ENCODE measurements at places on chromosomes 2 and 18.

GRCh38 chr2:240632306-240632721, 7.0 kb downstream of the GPR35 start:
- peak; percentile 70 for DNase-seq

GRCh38 chr18:44579028-44579702, 101.5 kb upstream of the SETBP1 start:
- DNase-seq: no peak

DNA sequence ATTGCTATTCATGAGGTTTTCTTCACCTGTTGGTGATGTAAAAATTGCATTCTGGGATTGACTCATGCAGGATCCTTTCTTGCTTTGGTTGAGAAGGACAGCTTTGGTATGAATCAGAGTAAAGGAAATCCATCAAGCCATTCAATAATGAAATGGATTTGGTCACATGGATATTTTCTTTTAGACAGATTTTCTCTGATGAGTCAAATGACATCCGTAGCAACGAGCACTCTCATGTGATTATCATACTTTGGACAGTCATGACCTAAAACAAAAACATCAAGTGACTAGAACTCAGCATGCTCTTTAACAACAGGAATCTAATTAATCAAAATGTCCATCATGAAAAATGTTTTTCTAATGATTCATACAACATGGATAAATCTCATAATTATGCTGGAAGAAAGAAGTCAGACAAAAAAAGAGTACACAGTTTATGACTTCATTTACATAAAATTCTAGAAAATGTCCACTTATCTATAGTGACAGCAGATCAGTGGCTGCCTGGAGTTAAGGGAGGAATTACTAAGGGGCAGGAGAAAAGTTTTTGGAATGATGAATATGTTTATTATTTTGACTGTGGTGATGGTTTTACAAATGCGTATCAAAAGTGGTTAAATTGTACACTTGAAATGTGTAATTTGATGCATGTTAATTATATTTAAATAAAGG, 30.7 kb downstream of the TRAK2 start:
- DNase-seq: no peak

DNA sequence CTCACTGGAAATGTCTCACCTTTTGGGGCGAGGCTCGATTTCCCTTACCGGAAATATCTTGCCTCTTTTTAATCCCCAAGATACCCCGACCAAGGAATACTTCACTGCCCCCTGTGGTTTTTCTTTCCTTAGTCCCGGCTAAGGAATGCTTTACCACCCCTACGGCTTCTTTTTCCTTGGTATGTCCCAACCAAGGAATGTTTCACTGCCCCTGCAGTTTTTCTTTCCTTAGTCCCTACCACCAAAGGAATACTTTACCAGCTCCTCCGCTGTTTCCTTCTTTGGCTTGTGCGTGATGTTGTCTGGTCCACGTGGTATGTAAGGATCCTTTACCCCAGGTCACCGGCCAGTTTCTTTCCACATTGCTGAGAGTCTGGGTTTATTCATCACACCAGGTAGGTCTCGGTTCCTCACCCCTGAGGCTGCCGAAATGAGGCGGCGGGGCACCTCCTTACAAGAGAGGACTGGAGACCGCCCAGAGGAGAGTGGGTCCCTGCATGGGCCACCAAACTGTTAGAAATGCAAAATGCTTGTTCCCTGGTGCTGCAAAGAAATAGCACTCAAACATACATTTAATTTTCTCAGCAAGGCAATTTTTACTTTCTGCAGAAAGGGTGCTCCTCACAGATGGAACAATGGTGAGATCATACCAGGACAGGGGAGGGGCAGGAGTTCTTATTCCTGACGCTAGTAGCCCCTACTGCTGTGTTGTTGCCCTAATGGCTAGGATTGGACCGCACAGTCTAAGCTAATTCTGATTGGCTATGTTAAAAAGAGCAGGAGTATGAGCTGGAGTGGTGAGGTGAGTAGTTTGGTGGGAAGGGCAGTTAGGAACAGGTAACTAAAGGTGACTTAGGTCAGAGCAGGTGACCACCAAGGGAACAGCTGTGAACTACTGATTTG, 33.4 kb upstream of the CLASP1 start:
- no peak for DNase-seq

DNA sequence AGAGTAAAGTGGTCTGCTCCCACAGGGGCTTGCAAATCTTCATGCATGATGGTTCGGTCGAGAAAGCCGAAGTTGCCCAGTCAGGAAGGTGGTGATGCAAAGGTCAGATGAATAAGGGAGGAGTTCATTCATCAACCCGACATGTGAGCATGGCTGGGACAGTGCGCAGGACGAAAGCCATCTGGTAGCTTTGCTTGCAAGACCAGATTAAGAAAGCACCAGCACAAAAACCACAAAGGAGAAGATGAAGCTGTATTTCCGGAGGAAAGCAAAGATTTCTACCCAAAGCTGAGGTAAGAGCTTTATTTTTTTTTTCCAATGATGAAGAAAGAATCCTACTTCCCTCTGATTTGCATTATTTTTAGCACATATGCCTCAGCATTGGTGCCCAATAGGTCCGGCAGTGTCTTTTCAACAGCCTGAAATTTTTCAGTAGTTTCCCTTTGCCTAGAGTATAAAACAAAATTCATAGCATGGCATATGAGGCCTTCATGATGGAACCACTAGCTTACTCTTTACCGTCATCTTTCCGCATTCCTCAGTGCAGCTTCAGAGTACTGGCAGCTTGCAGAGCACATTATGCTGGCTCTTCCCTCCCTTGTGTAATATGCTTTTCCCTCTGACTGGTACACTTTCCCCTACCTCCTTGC, 112.0 kb upstream of the THOC1 start:
- no peak for DNase-seq

GRCh38 chr2:65231892-65232477, 4.4 kb downstream of the ACTR2 start:
- DNase-seq: no peak

- no peak for DNase-seq
These were observed 6.7 kb upstream of the ESPNL start for GRCh38 chr2:238093181-238094140.

DNA sequence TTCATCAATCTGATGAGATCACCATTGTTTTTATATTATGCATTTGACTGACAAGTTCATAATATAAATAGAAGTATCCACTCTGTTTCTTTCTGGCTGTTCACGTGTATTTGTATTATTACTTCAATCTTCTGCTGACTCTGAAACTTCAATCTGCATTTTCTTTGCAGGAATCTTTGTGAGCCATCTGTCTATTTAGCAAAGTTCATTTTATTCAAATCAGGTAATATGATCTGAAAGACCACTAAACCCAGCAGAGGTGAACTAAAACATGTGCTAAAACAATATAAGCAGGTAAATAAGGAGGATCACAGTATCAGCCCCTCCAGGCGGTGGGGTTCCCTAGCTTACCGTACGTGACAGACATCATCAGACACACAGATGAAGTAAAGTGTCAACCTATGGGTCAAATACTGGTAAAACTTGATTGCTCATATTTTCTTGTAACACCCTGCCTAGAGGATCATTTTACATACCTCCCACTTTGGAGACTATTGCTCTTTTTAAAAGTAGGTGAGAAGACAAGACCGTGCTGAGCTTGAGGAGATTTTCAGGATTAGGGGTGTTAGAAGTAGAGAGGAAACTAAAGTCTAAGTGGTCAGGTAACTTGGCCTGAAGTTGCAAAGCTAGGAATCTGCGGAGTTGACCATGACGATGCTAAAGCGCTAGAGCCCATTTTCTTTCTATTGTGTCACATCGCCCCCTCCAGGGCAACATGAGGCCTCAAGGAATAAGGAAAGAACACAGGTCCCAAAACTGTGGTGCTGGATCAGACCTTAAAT, 9.0 kb downstream of the DTNB start:
- DNase-seq: no peak

GRCh38 chr2:104412384-104412783, 441.5 kb upstream of the POU3F3 start:
- DNase-seq: no peak

DNA sequence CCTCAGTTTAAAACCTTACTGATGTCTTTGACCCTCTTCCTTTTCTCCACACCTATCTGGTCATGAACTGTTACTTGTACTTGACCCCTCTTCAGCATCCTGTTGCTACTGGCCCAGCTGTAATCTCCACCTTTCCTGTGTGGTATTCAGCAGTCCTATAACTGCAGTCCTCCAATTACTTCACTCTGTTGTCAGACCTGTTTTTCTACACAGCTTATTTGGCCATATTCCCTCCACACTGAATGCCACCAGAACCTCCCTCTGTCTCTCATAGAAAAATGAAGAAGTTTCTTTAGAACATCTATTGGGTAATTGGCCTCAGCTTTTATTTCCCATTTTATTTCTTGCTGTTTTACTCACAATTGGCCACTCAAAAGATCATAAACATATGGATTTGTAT, 155.4 kb downstream of the ASXL3 start:
- DNase-seq: no peak

- no peak for DNase-seq
These were observed 3.9 kb upstream of the SRBD1 start for GRCh38 chr2:45614871-45615415.

- no peak for DNase-seq
These were observed 343.8 kb downstream of the CYRIA start for GRCh38 chr2:16321872-16322271.

- no peak for DNase-seq
These were observed 6.3 kb upstream of the HDAC4 start for GRCh38 chr2:239407112-239407511.

DNA sequence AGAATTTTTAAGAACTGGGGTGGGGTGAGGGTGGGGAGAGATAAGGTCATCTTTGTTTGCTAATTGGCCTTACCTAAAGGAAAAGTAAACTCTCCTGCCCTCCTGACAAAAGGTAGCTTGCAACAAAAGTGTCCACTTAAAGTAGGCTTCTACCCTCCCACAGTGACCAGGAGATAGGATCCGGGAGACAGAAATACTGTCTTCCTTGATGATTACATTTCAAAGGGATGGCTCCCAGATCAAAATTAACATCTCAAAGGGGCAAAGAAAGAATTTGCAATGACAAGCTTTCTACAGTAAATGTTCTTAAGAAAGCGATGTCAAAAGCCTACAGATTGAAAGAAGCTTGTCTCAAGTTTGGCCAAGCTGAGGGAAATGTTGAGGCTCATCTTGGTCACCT, 775.3 kb downstream of the CPS1 start:
- DNase-seq: no peak

- DNase-seq: no peak
These were observed 13.0 kb upstream of the LBH start for GRCh38 chr2:30218338-30218713.

DNA sequence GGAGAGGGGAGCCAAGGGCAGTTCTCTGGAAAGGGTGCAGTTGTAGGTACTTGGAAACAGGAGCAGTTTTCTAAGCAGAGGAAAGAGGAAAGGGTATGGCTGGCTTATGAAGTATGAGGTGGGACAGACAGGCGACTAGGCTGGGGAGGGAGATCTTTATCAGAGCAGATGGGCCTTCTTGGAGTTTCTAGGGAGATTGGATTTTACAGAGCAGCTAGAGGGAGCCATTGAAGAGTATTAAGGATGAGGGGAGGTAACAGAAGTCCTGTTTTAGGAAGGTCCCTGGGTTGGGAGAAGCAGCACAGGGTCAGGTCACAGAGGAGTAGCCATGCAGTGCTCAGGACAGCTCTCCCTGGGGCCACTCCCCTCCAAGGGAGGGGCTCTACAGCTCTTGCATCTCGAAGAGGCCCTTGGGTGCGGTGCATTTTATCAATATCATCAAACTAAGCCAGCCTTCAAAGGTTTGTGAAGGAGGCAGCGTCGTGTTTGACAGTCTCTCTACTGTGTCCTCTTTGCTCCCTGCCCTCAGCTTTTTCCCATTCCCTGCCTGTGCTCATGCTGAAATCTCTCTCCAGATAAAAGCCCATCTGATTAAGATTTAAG, 154.3 kb downstream of the SETBP1 start:
- DNase-seq: no peak

DNA sequence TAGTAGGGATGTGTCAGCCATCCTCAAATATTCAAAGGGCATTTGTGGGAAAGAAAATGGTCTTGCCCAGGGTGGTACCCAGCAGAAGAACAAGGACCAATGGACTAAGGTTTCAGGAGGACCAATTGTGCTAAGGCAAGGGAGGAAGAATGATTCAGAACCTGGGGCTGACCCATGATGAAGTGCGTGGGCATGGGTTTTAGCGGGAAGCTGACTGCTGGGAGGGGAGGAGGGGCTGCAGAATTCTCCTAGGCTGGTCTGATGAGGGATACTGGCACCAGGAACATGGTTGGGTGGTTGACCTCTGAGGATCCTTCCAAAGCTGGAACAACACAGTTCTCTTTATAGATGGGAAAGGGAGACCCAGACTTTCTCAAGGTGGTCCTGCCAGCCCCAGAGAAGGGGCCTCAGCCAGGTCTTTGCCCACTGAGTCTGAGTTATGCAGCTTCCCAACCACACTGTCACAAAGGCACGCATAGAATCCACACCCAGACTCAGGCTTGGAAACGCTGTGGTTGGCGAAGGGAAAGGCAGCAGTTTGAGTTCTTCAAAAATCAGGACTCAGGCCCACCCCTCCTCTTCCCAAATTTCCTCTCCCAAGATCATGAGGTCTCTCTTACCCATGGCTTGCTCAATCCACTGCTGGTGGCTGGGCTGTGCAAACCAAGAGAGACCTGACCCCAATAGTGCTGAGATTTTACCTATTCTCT, 37.3 kb downstream of the MARCO start:
- DNase-seq: peak; percentile 53

GRCh38 chr2:85792783-85793441, 39.1 kb downstream of the ATOH8 start:
- no peak for DNase-seq

DNA sequence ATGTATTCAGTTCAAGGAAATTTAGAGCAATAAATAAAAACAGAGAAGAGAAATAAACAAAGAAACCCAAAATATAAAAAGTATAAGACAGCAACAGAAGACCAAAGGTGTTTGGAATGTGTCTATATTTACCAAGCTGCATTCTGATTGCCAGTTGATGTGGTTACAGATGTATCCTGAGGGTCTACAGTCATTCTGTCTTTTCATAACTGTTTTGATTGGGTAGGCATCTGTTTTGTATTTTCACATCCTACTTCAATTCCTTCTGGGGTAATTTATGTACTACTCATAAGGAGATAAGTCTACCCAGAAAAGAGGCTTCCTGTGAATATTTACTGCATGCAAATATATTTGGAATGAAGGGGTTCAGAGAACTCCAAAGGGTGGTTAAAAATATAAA, 596.8 kb upstream of the GCFC2 start:
- no peak for DNase-seq

DNA sequence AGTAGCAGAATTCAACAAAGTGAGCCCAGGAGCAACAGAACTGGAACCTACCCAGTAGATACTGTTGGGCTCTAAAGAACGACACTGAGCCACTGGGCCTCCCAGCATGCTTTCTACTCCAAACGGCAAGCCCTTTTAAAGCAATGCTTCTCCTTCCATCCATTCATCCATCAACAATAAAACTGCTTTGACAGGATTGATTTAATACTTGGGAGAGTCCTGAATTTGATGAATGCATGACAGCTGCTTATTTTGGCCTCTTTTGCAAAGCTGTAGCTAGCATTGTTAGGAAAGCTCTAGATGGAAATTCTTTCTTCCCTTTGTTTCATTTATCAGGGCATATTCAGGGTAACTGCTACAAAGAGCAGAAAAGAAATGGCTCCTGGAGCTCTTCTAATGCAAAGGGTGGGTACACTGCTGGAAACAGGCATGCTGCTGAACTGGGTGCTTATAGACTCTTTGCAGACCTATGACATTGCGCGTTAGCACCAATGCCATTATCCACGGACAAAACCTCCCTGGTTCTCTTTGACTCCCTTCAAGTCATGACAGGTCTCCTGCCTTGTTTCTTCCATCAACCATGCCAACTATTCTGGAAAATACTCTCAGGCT, 138.4 kb upstream of the HNRNPA3 start:
- DNase-seq: no peak
